Hair follicular keratinocyte (primary cell): ENCODE measurements at places on chromosomes 4 and X. TPM values are rescaled to one million over a fixed set of nuclear protein-coding genes. Genes with fewer than 3 reads are reported as not detected.

The FGF16 gene
- total RNA-seq: not detected in 2 replicates

The CFAP99 gene
- total RNA-seq: not detected in 2 replicates

The CSAG3 gene
- total RNA-seq: not detected in 2 replicates

The ARX gene
- total RNA-seq: not detected in 2 replicates

The CUL4B gene
- total RNA-seq: 16.4 and 22.9 TPM in 2 replicates

The SLC25A31 gene
- not detected in 2 replicates for total RNA-seq

The PRSS12 gene
- total RNA-seq: 18.3 and 31.3 TPM in 2 replicates

The ARHGEF38 gene
- total RNA-seq: not detected in 2 replicates

The ANTXR2 gene
- 65.1 and 141 TPM in 2 replicates for total RNA-seq

The NEUROG2 gene
- total RNA-seq: not detected in 2 replicates

The ZMYM3 gene
- total RNA-seq: 7.8 and 9.5 TPM in 2 replicates

The GUCY2F gene
- not detected in 2 replicates for total RNA-seq

The ASB9 gene
- 0.91 and 2.7 TPM in 2 replicates for total RNA-seq
